ENCODE measurements at places on chromosomes 4 and X. TPM values are rescaled to one million over a fixed set of nuclear protein-coding genes. Genes with fewer than 3 reads are reported as not detected.

- peak; percentile 22 for DNase-seq
These were observed 42.2 kb upstream of the GUCY1A1 start for GRCh38 chr4:155624478-155624877.

GRCh38 chr4:38385093-38386004 is 278.6 kb upstream of the KLF3 start:
- DNase-seq: peak; percentile 88

- no peak for DNase-seq
These were observed 49.6 kb downstream of the TBC1D14 start for GRCh38 chr4:6959261-6959660.

DNA sequence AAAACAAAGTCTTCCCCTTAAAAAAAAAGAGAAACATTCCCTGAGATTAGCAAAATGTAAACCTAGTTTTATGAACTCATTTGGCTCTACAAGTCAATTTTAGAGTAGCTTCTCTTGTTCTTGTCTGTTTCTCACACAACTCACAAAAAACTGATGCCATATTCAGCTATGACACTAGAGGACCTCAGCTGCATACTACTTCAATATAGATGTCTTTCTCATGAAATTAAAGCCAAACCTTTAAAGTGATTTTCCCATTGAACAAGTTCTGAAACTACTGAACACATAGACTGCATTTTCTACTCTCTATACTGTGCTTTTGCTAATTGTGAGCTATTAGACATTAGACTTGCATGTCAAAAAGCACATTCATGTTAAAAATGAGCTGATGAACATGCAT is 49.8 kb downstream of the TBCK start:
- DNase-seq: peak; percentile 44

GRCh38 chrX:144006811-144007210 is 122.9 kb downstream of the UBE2NL start:
- peak; percentile 68 for DNase-seq

GRCh38 chr4:170234800-170235199 is 145.0 kb upstream of the AADAT start:
- DNase-seq: no peak

GRCh38 chr4:47075262-47075661 is 43.9 kb downstream of the GABRB1 start:
- DNase-seq: peak; percentile 17

DNA sequence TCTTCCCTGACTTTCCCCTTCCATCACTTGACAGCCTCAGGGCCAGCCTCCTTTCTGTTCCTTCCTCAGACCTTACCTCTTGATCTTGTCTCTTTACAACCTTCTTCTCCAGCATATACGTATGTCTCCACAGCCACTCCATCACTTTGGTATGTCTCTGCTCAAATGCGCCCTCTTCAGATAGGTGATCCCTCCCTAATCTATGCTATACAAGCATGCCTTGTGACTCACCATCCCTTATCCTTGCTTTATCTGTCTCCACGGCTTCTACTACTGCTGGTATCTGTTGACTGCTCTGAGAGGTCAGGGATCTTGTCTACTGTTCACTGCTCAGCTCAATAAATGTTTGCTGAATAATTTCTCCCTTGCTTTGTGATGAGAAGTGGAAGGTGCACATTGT is 9.0 kb downstream of the ARAP2 start:
- DNase-seq: peak; percentile 12

GRCh38 chr4:154565704-154566103 is 2.9 kb downstream of the FGB start:
- no peak for DNase-seq

GRCh38 chr4:80592950-80593349 is 257.4 kb downstream of the CFAP299 start:
- no peak for DNase-seq

DNA sequence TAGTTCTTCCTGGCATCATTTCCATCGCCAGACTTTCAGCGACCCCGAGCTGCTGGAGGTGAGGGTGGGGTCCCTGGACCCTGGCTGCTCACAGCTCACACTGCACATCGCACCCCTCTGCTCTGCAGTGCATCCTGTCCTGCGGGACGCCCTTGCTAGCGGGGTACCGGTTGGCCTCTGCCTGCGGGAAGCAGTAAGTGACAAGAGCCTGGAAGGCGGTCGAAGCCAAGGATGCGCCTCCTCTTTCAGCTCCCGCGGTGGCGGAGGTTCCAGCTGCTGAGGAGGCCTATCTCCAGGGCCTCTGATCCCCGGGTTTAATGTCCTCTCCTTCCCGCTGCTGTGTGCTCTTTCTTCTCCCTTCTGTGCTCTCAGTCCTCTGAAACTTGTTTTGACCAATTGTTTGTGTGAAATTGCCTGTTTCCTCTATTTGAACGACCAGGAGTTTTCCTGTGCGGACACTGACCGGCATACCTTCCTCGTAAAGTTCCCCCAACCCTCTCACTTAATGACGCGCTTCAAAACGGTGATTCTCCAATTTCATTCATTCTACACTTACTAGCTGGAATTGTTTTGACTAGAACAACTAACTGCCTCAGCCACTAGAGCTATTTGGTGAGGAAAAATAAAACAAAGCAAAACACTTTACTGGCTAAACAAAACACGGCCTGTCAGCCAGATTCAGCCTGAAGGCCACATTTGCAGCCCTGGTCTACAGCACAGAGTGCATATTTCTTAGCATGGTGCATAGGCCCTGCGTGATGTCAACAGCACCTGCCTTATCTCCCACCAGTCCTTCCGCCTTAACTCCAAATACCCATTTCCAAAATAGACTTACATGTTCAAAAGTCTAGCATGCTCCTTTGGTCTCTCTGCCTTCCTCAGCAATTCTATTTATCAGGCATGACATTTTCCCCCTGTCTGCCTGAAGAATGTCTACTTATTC is 28.0 kb downstream of the MGAT4D start:
- no peak for DNase-seq

GRCh38 chr4:144374065-144374464 is 233.5 kb upstream of the GYPA start:
- DNase-seq: no peak

- no peak for DNase-seq
These were observed 5.8 kb downstream of the MECP2 start for GRCh38 chrX:154091678-154092077.

- DNase-seq: no peak
These were observed 573.0 kb downstream of the KCTD8 start for GRCh38 chr4:43875655-43876054.

DNA sequence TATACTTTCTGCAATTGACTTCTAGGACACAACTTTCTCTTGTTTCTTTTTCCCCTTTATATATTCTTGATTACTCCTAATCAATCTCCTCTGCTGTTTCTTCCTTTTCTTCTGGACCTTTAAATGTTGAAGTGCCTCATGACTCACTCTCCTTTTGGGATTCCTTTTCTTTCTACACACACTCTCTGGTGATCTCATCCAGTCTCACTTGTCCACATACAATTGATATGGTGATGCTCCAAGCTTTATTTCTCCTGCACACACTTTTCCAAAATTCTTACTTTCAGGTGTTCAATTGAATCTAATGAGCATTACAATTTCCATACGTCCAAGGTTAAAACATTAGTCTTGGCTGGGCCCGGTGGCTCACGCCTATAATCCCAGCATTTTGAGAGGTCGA is 794.8 kb upstream of the EPHA5 start:
- no peak for DNase-seq

GRCh38 chr4:55409468-55410171 is 13.9 kb downstream of the TMEM165 start:
- DNase-seq: no peak

- no peak for DNase-seq
These were observed 52.8 kb downstream of the SLC2A9 start for GRCh38 chr4:9968472-9968871.

DNA sequence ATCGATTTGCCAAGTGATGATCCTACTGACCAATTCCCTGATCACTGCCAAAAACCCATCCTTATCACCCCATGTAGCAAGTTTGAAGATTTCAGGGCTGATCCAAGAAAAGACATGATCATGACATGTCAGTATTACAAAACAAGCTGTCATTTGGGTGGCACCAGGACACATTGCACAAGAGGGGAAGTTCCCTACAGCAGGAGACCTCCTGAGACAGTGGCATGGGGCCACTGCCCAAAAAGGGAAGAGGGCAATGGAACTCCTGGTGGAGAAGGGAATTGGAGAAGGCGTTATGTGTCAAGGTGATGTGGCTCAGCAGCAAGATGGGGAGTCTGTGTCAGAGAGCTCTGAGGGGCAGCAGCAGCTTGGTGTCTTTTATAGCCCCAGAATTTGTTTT is 43.4 kb downstream of the ZNF182 start:
- no peak for DNase-seq

DNA sequence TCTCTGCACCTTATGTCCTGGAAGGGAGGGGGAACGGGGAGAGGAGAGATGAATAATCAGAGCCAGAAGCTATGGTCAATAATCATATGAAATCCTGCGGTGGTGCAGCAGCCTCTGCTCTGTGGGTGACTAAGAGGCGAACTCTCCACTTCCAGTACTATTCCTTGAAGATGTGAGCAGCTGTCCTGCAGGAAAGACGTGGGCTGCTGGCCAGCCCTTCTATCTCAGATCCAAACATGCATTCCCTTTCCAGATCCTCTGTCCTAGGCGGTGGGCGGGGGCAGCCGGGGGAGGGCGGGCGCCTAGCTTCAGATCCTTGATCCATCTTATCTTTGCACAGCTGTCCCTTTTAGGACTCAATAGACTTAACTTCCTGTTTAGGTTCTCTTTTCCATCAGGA is 34.5 kb downstream of the SPINK2 start:
- no peak for DNase-seq

DNA sequence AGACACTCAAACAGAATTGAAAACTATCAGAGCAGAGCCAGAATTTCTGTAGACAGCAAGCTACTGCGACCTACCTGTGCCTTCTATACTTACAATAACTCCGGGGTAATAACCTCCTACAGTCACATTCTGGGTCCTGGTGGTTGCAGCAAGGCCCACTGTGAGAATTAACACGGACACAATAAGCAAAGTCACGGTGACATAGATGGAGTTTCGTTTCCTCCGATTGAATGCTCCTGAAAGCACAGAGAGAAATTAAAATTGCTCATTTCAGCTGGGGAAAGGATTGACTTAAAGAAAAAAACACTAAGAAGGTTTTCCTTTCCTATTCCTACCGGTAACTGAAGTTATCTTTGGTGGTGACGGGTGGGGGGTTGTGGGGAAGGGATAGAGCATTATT is 7.0 kb downstream of the TMEM255A start:
- DNase-seq: no peak

DNA sequence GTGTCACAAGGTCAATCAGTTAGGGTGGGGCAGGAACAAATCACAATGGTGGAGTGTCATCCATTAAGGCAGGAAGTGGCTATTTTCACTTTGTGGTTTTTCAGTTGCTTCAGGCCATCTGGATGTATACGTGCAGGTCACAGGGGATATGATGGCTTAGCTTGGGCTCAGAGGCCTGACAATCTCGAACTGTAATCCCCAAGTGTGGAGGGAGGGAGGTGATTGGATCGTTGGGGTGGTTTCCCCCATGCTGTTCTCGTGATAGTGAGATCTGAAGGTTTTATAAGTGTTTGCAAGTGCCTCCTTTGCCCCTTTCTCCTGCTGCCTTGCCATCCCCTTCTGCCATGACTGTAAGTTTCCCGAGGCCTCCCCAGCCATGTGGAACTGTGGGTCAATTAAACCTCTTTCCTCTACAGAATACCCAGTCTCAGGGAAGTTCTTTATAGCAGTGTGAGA is 36.7 kb upstream of the STS start:
- DNase-seq: no peak

DNA sequence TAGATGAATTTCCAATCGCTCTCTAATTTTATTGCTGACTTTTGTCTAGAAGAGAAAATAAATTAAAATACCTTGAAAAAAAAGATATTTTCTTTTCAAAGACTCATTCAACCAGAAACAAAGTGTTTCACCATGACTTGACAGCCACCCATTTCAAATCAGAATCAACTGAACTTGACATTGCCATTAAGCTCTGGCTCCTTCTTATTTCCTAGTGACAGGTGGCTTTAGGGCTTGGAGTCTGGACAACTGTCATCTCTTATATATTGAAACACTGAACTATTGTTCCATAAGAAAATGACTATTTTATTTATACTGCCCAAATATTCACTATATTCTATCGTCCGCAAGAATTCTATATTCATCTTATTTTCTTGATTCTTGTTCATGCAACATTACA is 229.2 kb downstream of the SLC39A8 start:
- DNase-seq: no peak

- DNase-seq: no peak
These were observed 37.1 kb downstream of the GK start for GRCh38 chrX:30690330-30690729.

GRCh38 chr4:4914965-4915845 is 55.7 kb downstream of the MSX1 start:
- no peak for DNase-seq

ETNPPL gene
- total RNA-seq: not detected

MAGEE2 gene
- not detected for total RNA-seq

RIPPLY1 gene
- not detected for total RNA-seq

MSANTD1 gene
- not detected for total RNA-seq

SRPX2 gene
- 11.2 TPM for total RNA-seq

SHROOM3 gene
- 20.2 TPM for total RNA-seq
